ENCODE measurements at places on chromosomes 2 and 18.

- DNase-seq, result peak; percentile 19
Measured at GRCh38 chr18:8559612-8560186, 49.5 kb upstream of the RAB12 start.

DNA sequence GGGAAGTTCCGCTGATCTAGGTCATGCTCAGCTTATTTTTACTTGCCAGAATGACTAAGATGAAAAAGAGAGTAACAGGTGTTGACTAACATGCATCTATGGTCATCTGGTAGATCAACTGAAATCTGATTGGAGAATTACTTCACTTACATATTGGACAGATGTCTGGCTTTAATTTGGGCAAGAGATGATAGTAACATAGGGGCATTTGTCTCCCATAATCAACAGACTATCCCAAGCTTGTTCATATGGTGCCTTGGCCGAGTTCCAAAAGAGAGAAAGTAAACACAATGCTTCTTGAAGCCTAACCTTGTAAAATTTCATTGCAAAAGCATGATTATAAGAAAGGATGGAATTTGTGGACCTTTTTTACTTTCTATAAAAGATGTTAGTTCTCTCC, 503.7 kb downstream of the ADCYAP1 start:
- peak; percentile 92 for DNase-seq

- DNase-seq, result no peak
Measured at GRCh38 chr2:32277363-32277673, 386 bp upstream of the YIPF4 start.

DNA sequence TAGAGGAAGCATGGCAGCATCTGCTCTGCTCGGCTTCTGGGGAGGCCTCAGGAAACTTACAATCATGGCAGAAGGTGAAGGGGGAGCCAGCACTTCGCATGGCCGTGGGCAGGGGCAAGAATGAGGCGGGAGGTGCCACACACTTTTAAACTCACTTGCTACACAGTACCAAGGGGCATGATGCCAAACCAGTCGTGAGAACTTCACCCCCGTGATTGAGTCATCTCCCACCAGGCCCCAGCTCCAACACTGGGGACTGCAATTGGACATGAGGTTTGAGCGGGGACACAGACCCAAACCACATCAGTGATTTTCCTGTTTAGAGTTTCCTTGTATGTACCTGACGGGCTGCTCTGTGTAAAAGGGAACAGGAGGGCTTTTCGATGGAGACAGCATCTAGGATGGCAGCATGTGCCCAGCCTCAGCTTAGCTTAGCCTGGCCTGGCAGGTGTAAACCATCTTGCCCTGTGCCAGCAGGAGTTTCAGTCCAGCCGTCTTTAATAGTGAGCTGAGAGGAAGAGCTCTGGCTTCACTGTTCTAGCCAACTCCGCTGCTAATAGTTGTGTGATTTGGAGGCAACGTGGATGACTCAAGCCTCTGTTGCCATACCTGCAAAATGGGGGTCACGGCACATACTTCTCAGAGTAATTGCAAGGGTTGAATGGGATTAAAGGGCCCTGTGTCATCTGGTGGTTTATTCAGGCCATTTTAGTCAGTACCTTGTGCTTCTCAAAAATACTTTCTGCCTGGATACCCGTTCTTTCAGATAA, 101.8 kb downstream of the ASAP2 start:
- DNase-seq, result no peak

GRCh38 chr2:22880161-22880560, 504.8 kb upstream of the KLHL29 start:
- DNase-seq, result no peak

GRCh38 chr2:175170659-175171304, 2.8 kb upstream of the ATF2 start:
- no peak for DNase-seq

GRCh38 chr2:207494137-207494536, 35.6 kb upstream of the CREB1 start:
- DNase-seq, result no peak

GRCh38 chr18:55405893-55406406, 182.0 kb downstream of the TCF4 start:
- DNase-seq, result peak; percentile 93

GRCh38 chr2:27587025-27587424, 4.2 kb downstream of the ZNF512 start:
- DNase-seq, result no peak

GRCh38 chr2:136106505-136106904, 11.4 kb downstream of the CXCR4 start:
- no peak for DNase-seq

DNA sequence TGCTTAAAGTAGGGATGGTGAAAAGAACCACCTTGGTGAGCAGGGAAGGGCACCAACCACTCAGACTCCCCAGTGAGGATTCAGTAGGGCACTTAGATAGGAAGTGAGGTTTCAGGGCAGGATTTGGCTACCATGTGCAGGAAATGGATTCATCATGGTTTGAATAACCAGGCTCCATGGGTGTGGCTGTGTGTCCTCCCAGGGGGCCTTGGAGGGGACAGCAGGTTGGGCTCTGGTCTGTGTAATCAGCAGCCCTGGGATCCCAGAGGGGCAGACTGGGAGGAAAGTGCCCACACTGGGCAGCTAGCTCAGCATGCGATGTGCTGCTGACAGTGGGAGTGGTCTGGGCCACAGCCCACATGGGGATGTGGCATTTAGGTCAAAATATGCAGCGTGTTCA, 224.6 kb downstream of the CELF4 start:
- no peak for DNase-seq

DNA sequence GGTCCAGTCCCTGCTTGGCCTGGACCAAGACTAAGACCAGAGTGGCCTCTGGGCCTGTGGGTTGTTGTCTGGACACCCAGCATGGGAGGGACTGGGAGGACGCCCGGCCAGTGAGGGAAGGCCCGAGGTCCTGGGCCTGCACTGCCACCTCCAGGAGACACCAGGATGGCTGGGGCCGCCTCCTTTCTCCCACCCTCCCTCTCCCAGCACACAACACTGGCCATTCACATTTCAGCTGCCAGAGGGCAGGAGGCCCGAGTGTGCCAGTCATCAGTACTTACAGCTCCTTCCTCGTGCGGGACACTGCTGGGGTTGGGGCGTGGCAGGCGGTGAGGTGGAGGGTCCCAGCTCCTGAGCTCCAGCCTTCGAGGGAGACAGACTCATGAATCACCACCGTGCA, 133.5 kb downstream of the ASB1 start:
- no peak for DNase-seq

GRCh38 chr2:52933878-52934277, 833.7 kb upstream of the CHAC2 start:
- no peak for DNase-seq

DNA sequence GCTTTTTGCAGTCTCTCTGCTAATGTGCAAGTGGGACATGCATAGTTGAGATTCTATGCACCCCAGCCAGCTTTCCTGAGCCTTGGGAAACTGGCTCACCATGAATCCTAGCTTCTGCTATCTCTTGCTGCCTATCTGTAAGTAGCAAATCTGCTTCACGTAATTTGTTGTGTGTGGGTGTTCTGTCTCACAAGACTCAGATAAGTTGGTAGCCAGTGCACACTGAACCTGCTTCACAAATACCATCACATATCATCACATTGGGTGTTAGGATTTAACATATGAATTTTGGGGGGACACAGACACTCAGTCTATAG, 13.9 kb upstream of the VRK2 start:
- DNase-seq, result no peak

GRCh38 chr2:118855451-118856279, 8.2 kb upstream of the EN1 start:
- peak; percentile 60 for DNase-seq

- DNase-seq, result no peak
Measured at GRCh38 chr18:67916097-67916496, 399.6 kb upstream of the DSEL start.

Measured in NCI-H2171 (cell line).